Cortex of kidney (tissue), 1 donor: ENCODE measurements at places on chromosomes 5 and 9.

DNA sequence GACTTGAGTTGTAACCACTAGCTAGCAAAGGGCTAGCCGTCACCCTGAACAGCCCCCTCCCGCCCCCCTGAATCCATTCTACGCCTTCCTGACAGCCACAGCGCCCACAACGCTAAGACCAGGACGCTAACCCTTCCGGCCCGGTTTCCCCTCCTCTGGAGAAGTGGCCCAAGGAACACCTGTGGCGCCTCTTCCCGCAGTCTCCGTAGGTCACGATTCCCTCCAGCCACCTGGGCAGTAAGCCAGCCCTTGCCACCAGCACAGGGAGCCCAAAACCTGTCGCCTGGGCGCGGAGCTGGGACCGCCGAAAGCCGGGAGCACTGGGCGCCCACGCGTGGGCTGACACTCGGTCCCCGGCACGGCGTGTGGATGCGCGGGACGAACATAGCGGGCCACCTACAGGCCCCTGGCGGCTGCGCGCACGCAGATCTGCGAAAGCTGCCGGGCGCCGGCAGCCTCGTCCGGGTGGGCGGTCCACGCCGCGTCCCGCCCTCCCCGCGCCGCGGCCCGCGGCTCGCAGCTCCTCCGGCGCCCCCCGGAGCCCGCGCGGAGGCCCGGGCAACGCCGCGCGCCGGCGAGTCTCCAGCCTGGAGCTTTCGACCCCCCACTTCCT, 596 bp downstream of the IRF1 start:
- DNase-seq = no peak

DNA sequence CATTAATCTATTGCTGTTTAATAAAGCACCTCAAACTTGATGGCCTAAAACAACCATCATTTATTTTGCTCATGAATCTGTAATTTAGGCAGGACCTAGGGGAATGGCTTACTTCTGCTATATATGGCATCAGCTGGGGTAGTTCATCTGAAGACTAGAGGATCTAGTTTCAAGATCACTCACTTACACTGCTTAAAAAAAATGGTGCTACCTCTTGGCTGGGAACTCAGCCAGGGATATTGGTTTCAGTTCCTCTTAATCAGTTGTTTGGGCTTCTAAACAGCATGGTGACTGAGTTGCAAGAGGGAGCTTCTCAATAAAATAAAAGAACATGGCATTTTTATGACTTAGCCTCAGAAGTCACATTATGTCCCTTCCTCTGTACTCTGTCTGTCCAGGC, 142.0 kb downstream of the FAM114A2 start:
- no peak for DNase-seq

- no peak for DNase-seq
Measured at GRCh38 chr5:139660105-139660922, 12.2 kb downstream of the CXXC5 start.

DNA sequence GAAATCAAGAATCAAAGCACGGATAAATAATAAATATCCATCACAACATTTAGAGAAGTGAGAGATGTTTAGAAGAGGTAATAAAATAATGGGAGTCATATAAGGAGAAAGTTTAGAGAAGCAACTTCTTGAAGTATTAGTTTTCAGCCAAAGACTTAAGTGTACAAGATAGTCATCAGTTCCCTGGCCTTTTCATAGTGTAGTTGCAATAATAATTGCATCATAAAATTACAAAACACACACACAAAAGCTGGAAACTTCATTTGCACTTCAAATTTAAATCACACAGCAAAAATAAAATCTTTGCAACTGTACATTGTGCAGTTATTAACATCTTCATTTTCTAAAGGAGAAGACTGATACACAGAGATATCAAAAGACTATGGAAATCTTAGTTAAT, 319.1 kb upstream of the RGMB start:
- DNase-seq = no peak

DNA sequence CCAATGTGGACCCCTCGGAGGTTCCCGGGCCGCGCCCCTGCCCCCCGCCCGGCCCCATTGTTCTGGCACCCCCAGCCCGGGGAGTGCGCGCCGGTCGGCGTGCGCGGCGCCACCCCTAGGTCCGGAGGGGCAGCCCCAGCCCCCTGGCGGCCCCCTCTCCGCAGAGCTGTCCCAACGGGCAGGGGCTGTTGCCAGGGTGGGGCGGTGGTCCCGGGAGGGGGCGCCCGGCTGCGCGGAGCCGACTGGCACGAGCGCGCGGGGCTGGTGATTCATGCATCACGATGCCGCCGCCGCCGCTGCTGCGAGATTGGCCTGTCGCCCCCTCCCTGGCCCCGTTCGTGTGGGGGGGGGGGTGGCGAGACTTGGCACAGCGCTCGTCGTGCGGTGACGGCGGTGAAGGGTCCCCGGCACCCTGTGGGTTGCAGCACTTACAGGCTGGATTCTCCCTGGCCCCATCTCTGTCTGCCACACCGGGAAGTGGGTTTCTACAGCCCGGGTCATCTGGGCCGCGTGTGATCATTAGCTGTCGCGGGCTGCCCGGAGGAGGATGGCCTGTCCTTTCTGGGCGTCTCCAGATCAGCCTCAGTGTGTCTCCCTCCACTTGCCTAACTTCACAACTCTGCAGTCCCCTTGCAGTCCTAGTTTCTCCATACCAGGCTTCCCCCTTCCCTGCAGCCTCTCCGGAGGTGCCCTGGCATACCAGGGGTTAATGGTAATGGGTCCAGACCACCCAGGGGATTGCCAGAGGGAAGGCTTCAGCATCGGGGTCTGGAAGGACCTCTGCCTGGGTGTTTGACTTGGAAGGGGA, 858 bp downstream of the NCS1 start:
- no peak for DNase-seq
